Aorta (tissue), 5 donors: ENCODE measurements at places on chromosomes 13 and 19. TPM values are rescaled to one million over a fixed set of nuclear protein-coding genes. Genes with fewer than 3 reads are reported as not detected.

GRCh38 chr19:18558604-18559003, 934 bp downstream of the KXD1 start:
- H3K4me3 ChIP-seq = peak overlapping the region; percentile 88
- no peaks in the 10 kb centered on the region for H3K27me3 ChIP-seq
- no peak for DNase-seq
- peak overlapping the region; percentile 62 for H3K27ac ChIP-seq
- no peaks in the 10 kb centered on the region for H3K4me1 ChIP-seq

DNA sequence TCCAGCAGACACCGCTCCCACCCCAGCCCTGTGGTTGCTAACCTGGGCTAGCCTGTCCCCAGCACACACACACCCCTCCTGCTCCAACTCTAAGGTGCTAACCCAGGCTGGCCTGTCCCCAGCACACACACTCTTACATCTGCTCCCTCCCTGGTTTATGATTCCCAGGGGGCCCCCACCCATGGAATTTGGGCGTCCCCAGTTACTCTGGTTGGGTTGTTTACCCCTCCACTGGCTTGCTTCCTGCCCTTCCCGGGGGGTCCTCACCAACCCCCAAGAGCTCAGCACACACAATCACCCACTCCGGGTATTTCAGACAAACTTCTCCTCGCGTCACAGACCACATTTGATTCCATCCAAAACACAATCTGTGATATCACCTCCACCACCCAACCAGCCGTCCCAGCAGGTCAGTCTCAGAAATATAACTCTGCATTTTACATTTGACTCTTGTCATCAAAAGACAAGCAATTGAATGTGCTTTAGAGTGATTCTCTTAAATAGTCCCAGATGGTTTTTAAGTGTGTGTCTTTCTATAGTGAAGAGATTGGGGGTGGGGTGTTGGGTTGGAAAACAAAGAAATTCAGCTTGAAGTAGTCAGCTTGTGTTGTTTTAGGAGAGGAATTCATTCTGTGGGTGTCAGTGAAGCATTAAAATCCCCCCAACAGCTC, 20.1 kb downstream of the COL4A2 start:
- no peak overlapping the region for H3K4me3 ChIP-seq
- peaks cover 7% of the 10 kb centered on the region for H3K4me1 ChIP-seq
- no peaks in the 10 kb centered on the region for H3K36me3 ChIP-seq
- no peak for DNase-seq
- peak overlapping the region; percentile 54 for H3K27ac ChIP-seq

GRCh38 chr13:49536144-49536873, 40.6 kb downstream of the PHF11 start:
- H3K27me3 ChIP-seq = no peaks in the 10 kb centered on the region
- no peak overlapping the region for H3K4me3 ChIP-seq
- H3K27ac ChIP-seq = no peak overlapping the region
- no peaks in the 10 kb centered on the region for H3K4me1 ChIP-seq

DNA sequence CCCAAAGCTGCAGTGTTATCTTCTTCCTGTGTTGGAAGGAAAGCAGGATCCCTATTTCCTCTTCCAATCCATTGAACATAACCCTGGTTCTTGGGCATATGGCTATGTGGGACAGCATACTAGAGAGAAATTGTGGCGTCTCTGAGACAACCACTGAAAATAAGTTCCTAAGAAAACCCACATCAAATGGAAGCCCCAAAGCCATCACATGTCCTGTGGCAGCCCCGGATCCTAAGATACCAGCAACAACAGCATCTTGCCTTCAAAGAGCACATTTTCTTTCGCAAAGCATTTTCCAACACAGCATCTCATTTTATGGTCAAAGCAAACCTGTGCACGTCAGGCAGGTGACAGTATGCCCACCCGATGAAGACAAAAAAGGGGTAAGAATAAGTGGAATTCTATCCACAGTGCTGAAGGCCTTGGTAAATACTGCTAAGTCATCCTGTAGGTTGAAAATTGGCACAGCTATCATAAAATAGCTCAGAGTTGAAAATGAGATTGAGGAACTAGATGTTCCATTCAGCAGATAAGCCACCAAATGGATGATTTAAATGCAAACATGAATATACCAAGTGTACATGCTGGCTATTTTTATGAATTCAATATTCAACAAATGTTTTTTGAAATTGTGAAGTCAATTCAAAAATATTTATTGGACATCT, 232.2 kb downstream of the DLEU7 start:
- no peak for DNase-seq
- H3K27ac ChIP-seq = no peak overlapping the region
- no peaks in the 10 kb centered on the region for H3K4me1 ChIP-seq
- no peaks in the 10 kb centered on the region for H3K36me3 ChIP-seq
- no peaks in the 10 kb centered on the region for H3K27me3 ChIP-seq

GRCh38 chr19:14059652-14060155, 2.2 kb downstream of the PALM3 start:
- no peak for DNase-seq
- no peak overlapping the region for H3K27ac ChIP-seq
- no peaks in the 10 kb centered on the region for H3K4me1 ChIP-seq
- no peaks in the 10 kb centered on the region for H3K36me3 ChIP-seq
- H3K4me3 ChIP-seq = no peak overlapping the region
- no peaks in the 10 kb centered on the region for H3K27me3 ChIP-seq

DNA sequence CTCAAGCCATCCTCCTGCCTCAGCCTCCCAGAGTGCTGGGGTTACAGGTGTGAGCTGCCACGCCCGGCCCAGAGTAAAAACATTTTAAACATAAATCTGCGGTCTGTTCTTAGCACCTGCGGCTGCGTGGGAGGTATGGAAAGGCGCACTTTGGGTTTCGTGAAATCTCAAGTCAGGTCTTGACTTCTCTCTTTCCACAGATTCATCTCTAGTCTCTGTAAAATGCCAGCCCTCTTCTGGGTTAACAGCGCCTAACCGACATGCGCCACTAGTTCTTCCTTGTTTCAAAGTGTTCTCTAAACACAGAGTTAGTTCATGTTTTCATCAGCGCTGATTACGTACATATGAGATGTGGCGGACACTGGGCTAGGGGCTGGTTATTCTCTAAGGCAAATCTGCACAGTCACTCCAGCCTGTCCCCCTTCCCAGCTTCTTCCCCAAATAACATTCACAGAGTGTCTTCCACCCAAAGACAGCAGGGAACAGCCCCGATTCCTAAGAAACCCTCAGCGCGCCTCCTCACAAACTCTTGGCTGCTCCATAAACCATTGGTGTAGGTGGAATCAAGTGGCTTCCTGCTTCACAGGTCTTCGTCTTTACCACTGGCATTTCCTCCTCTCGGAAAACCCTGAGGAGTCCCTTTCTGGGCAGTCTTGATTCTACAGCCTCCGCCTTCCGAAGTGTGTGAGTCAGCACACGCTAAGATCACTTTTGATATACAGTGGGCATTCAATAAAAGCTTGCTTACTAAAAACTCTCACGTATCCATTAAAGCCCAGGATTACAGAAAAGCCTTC, 1.4 kb downstream of the PARP4 start:
- no peaks in the 10 kb centered on the region for H3K36me3 ChIP-seq
- DNase-seq = no peak
- no peaks in the 10 kb centered on the region for H3K4me1 ChIP-seq
- peak overlapping the region; percentile 74 for H3K4me3 ChIP-seq
- H3K27ac ChIP-seq = no peak overlapping the region
- H3K27me3 ChIP-seq = no peaks in the 10 kb centered on the region

DNA sequence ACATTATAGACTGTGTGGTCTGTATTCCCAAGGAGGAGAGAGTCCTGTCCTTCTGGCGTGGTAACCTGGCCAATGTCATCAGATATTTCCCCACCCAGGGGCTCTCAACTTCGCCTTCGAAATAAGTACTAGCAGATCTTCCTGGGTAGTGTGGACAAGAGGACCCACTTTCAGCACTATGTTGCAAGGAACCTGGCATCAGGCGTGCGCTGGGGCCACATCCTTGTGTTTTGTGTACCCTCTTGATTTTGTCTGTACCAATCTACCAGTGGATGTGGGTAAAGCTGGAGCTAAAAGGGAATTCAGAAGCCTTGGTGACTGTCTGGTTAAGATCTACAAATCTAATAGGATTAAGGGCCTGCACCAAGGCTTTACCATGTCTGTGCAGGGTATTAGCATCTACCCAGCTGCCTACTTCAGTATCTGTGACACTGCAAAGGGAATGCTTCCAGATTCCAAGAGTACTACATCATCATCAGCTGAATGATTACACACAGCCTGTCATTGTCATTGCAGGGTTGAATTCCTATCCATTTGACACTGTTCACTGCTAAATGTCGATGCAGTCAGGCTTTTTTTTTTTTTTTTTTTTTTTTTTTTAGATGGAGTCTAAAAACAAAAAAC, 148.0 kb downstream of the PRR20E start:
- no peaks in the 10 kb centered on the region for H3K36me3 ChIP-seq
- H3K27me3 ChIP-seq = no peaks in the 10 kb centered on the region
- DNase-seq = no peak
- H3K4me3 ChIP-seq = no peak overlapping the region
- H3K27ac ChIP-seq = no peak overlapping the region

- H3K36me3 ChIP-seq = peaks cover 3% of the 10 kb centered on the region
Measured at GRCh38 chr19:2043961-2044708, 6.9 kb downstream of the MKNK2 start.

DNA sequence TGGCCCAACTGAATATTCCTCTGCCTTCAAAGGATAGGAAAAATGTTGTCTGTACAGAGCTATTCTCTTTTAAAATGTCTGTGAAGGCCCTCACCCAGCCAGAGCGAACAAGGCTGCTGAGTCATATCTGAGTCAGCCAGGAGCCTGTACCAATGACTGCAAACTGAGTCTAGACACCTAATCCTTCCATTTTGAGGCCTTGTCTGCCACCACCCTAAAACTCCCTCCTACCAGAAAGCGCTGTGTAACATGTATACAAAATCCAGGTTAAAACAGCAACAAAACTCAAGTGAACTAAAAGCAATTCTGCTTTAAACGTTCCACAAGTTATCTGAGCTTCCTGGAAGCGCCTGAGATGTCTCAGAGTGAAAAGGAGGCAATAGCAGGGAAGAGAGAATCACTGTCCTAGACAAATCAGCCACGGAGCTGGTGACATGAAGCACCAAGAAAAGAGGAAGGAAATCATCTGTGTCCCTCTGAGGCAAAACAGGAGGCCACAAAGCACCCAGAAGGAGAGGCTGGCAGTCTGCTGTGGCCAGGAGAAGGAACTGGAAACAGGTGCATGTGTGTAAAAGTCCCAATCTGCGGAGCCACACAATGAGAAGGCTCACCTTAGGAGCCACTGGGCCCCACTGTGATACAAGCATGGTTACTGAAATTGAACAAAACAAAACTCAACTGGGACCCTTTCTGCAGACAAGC, 10.2 kb downstream of the DHRS12 start:
- no peak overlapping the region for H3K4me3 ChIP-seq
- H3K4me1 ChIP-seq = no peaks in the 10 kb centered on the region
- DNase-seq = no peak

- H3K4me1 ChIP-seq = no peaks in the 10 kb centered on the region
- no peak overlapping the region for H3K27ac ChIP-seq
- no peak for DNase-seq
Measured at GRCh38 chr19:58024661-58025060, 9.2 kb upstream of the ZSCAN1 start.

DNA sequence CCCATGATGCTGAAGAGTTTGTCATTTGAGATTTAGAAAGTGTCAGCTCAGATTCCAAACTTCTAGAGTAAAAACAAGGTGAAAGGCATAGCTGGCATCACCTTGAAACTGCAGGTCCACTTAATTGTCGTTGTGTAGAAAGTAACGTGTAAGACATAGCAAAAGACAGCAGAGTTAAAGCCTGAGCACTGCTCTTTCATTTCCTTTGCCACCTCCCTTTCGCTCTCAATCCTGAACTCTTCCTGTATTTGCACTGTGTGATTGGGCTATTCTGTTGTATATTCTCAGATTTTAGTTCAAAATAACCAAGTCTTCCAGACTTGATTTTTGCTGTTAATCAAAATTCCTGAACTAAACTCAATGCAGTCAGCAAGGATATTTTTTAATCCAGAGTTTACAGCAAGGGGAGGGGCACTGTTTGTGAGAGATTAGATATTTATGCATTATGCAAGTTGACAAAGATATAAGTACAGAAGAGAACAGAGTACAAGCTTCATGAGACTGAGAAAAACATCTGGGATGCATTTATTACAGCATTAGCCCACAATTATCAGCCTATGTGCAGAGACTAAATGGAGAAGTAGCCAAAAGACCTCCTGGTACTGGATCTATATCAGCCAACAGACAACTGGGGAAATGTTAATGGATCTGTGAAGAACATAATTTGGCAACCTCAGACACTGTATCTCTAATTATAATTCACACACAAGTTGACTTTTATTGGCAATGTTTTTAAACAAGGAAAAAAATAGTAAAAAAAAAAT, 328.6 kb downstream of the SUCLA2 start:
- no peaks in the 10 kb centered on the region for H3K4me1 ChIP-seq
- no peak for DNase-seq
- no peaks in the 10 kb centered on the region for H3K27me3 ChIP-seq
- no peaks in the 10 kb centered on the region for H3K36me3 ChIP-seq

Gene NLRP5
- total RNA-seq = not detected

Gene CATSPERD
- not detected for total RNA-seq
